NCI-H774 (cell line): ENCODE measurements at places on chromosomes 12 and 14.

GRCh38 chr14:23608454-23608853, 27.7 kb upstream of the DHRS2 start:
- DNase-seq, result no peak

- no peak for DNase-seq
Observed at GRCh38 chr14:103782376-103782775, 65.0 kb downstream of the PPP1R13B start.

DNA sequence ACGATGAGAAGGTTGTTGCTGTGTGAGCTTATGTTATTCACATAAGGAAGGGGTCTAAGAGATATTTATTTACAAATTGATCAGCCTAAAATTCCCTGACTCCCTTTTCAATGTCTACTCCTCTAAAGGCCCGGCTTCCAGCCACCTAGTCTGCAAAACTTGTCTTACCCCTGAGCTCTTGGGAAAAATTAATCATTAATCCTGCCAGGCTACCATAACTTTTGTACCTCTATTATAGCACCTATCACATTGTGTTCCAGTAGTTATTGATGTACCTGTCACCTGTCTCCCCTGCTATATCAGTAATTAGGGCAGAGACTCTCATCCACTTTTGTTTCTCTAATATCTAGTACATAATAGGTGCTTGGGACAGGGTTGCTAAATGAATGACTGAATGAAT, 29.3 kb upstream of the FRS2 start:
- DNase-seq, result no peak

GRCh38 chr12:108052260-108052659, 76.8 kb upstream of the WSCD2 start:
- DNase-seq, result no peak

- DNase-seq, result no peak
Observed at GRCh38 chr14:90545382-90545781, 148.6 kb downstream of the CALM1 start.

GRCh38 chr12:11618046-11618445, 31.4 kb upstream of the ETV6 start:
- no peak for DNase-seq
